Natural killer cell treated with Interleukin-12 subunit alpha and Interleukin-12 subunit beta and Interleukin-15 and Interleukin-18, amount 100 ng/mL, for 72 hours (primary cell): ENCODE measurements at places on chromosomes 4 and X. TPM values are rescaled to one million over a fixed set of nuclear protein-coding genes. Genes with fewer than 3 reads are reported as not detected.

CXCL11 gene
- not detected for total RNA-seq

PDLIM5 gene
- total RNA-seq = 30.2 TPM

CCDC160 gene
- 0.21 TPM for total RNA-seq

NKX6-1 gene
- total RNA-seq = not detected

SSX4 gene
- not detected for total RNA-seq

CFAP47 gene
- not detected for total RNA-seq

LINC00632 gene
- total RNA-seq = not detected

C4orf54 gene
- not detected for total RNA-seq
